Hematopoietic multipotent progenitor cell treated with erythropoietin and hydrocortisone succinate and interleukin-3 and kit ligand, for 8 days (in vitro differentiated cells): ENCODE measurements at places on chromosomes 12 and 14.

GRCh38 chr12:85266356-85266755 is 13.7 kb upstream of the ALX1 start:
- DNase-seq = no peak

GRCh38 chr14:70576891-70577290 is 23.6 kb downstream of the MED6 start:
- DNase-seq = no peak

- DNase-seq = no peak
These were observed 6.8 kb upstream of the TWF1 start for GRCh38 chr12:43812926-43813325.

- DNase-seq = no peak
These were observed 18.0 kb upstream of the APPL2 start for GRCh38 chr12:105253866-105254513.

GRCh38 chr14:65483647-65484046 is 71.1 kb downstream of the FUT8 start:
- peak; percentile 75 for DNase-seq

- no peak for DNase-seq
These were observed 9.4 kb downstream of the CARMIL3 start for GRCh38 chr14:24060984-24061913.

DNA sequence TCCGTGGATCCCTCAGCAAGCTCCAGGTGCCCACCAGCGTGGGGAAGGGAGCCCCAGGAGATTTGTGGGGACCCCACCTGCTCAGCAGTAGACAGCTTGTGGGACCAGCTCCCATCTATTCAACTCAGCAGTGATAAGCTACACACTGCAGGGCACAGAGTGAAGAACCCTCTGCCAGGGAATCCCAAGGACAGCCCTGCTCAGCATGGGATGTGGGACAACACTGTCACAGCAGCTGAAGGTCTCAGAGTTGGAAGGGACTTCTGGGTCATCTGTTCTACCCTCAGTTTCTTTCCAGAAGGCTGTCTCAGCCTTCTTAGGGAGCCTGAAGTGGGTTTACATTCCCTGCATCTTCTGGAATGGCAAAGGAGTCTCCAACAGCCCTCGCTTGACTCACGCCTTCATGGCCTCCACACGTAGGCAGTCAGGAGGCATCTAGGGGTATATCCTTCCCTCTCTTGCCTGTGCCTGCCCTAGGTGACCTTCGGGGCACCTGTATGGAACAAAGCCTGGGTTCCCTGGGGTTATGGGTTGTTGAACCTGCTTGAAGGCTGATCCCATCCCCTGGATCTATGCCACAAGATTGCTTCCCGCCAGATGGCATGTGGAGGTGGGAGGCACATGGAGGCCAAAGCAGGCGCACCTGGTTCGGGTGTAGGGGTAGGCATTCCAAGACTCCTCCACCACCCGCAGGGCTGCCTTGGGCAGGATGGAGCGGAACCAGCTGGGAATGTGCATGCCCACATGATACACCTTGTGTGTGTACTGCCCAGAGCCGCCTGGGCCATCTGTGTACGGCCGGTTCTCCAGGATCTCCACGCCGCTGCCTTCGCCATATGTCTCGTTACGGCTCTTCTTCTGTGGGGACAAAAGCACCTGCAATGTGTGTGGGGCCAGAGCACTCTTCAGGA is 33.0 kb downstream of the ARL6IP4 start:
- DNase-seq = no peak

DNA sequence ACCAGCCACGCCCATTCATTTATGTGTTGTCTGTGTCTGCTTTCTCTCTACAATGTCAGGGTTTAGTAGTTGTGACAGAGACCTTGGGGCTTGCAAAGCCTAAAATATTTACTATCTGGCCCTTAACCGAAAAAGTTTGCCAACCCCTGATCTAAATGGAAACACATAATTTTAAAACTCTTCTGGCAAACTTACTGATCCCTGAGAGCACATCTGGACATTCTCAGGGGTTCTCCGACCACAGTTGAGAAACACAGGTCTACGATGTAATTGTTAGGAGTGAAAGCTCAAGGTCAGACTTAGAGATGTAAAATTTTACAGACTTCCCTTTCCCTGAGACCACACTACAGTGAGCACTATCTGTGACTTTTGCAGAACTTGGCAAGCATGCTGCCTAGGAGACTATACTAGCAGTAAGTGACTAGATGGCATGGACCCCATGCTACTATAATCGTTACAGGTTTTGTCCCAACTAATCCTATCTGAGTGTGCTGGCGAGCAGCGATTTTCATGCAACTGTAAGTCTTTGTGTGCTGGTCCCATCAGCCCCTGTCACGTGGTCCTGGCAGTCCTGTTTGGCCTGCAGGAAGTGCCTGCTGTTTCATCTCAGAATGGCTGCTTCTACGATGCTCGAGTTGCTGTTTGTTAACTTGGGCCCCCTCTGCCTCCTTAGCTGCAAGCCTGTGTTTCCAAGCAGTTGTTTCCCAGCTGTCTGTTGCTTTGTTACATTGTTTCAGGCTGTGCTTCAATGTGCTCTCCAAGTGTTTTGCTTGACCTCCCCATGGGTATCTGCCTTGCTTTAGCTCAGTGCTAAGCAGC is 21.6 kb downstream of the TMTC2 start:
- no peak for DNase-seq

DNA sequence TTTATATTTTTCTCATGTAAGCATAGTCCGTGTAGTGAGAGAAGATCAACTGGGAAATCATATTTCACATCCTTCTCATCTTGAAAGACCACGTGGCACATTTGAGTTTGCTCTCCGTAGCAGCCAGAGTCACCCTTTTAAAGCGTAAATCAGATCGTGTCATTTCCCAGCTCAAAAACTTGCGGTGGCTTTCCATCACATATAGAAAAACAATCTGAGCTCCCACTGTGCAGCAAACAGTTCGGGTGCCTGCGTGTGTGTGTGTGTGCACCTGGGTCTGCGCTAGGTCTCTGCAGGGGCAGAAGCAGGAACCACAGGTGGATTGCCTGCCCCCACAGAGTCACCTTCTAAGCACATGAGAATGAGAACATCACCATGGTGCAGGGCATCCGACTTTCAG is 338.2 kb downstream of the TRHDE start:
- no peak for DNase-seq

DNA sequence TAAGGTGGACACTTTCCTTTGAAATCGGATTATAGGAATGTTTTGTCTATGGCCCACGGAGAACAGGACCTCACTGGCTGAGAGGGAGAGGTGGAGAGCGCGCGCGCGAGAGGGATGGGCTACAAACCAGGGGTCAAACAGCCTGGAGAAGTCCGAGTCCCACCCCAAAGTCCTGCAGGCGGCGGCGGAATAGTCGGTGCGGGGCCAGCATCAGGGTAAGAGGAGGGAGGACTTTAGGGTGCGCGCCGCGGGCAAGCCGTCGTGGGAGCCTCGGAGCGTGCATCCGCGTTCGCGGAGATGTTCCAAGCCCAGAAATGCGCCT is 3.3 kb upstream of the HOXC8 start:
- no peak for DNase-seq

DNA sequence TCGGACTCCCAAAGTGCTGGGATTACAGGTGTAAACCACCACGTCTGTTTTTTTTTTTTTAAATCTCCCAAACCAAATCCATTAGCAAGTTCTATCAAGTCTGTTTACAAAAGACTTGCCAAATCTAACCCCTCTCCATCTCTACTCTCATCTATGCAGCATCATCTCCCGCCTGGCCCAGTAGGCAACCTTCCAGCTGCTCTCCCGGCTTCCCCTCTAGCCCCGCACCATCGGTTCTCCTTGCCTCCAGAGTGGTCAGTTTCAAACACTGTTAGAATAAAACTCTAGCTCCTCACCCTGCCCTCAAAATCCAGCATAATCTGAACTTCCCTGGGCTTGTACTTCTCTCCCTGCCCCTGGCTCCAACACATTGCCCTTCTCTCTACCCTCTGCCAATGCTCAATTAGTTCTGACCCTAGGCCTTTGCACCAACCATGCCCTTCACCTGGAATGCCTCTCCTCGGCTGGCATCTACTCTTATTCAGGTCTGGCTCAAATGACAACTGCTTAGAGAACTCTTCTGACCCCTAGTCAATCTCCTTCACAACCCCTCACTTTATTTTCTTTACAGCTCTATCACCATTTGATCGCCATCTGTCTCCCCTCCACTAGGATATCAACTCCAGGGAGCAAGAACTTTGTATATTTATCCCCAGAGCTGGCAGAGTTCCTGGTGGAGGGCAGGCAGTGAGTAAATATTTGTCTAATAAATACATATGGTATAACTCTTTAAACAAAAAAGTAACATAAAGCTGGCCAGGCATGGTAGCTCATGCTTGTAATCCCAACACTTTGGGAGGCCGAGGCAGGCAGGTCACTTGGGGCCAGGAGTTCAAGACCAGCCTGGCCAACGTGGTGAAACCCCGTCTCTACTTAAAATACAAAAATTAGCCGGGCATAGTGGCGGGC is 4.9 kb downstream of the WSB2 start:
- DNase-seq = no peak

GRCh38 chr14:81169711-81170103 is 51.1 kb downstream of the GTF2A1 start:
- DNase-seq = peak; percentile 52

GRCh38 chr12:132566516-132567131 is 43.8 kb downstream of the LRCOL1 start:
- no peak for DNase-seq

- no peak for DNase-seq
These were observed 1.3 kb upstream of the RNU6-7 start for GRCh38 chr14:32200368-32201192.

GRCh38 chr12:125222876-125223275 is 157.6 kb downstream of the AACS start:
- DNase-seq = no peak

GRCh38 chr12:5982106-5982505 is 37.0 kb upstream of the ANO2 start:
- DNase-seq = no peak

- no peak for DNase-seq
These were observed 51.6 kb downstream of the PLEKHG3 start for GRCh38 chr14:64755781-64756221.

GRCh38 chr14:65959563-65960024 is 526.6 kb upstream of the CCDC196 start:
- no peak for DNase-seq

DNA sequence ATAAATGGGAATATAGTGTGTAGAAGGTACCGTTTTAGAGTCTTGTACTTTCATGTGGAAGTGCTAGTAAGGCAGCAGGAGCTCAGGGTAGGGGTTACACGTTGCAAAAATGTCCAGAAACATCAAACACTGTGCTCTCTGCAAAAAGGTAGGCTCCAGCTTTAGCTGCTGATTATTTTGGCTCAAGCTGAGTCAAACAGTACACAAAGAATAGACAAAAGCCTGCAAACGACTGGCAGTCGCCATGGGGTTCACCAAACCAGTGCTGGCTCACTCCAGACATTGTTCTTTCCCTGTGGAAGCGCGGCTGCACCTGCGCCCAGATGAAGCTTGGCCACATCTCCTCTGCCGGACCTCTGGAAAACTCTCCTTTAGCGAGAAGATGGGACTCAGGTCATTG is 45.3 kb upstream of the NAA30 start:
- no peak for DNase-seq

DNA sequence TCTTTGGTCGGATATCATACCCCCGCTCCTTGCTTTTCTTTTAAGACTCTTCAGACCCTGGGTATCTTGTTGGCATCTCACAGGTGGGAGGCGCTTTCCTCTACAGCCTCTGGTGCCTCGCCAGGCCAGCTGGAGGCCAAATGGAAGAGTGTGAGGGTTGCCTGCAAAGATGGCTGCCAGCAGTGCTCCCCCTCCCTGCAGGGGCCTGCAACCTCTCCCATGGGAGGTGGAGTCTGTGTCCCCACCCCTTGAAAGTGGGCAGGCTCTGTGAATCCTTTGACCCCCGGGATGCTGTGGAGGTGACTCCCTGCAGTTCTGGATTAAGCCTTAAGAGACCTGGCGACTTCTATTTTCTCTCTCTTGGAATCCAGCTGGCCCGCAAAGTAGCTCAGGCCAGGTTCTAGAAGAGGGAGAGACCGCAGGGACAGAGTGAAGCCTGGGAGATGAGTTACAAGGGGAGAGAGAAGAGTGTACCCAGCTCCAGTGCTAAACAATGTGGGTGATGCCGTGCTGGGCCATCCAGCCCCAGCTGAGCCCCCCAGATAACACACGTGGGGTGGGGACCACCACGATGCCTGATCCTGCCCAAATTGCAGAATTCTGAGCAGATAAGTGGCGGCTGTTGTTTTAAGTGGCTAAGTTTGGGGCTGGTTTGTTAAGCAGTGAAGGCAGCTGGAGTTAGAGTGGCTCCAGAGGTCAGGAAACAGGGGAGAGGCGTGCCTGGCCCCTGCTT is 37.9 kb upstream of the NCOR2 start:
- peak; percentile 86 for DNase-seq

- no peak for DNase-seq
These were observed 86.0 kb downstream of the AACS start for GRCh38 chr12:125151284-125151683.

DNA sequence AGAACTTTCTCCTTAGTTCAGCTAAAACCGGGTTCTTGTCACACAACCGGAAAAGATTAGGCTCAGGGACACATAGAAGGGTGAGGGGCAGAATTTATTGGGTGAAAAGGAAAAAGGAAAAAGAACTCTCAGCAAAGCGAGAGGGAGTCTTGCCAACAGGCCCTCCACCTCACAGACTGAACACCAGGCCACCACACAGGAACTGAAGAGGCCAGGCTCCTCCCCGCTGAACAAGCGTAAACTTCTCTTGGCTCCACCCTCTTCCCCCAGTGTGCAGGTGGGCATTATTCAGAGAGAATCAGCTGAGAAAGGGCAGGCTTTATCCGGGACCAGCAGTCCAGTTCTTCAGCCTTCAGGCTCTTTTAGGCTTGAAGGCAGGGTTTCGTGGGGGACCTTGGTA is 125.6 kb upstream of the FGD4 start:
- DNase-seq = peak; percentile 58

DNA sequence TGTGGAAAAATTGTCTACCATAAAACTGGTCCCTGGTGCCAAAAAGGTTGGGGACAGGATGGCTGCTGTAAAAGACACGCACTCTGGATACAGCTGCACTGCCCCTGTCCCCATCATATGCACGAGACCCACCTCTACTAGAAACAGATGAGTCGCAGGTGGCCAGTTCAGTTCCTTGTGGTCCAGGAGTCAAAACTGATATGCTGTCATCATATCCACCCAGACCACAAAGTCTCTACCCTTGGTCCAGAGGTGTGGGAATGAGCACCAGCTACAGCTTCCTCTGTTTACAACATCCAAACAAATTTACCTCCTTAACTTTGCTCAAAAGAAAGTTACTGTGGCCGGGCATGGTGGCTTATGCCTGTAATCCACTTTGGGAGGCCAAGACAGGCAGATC is 43.8 kb upstream of the DACT1 start:
- DNase-seq = no peak

GRCh38 chr14:25048170-25049016 is 1.6 kb downstream of the STXBP6 start:
- peak; percentile 61 for DNase-seq

- no peak for DNase-seq
These were observed 117.8 kb upstream of the KRAS start for GRCh38 chr12:25368557-25368956.
